ENCODE measurements at places on chromosomes 12 and 14.
A peak's percentile ranks its signal among the peaks of the same experiment; 100 is the strongest.

DNA sequence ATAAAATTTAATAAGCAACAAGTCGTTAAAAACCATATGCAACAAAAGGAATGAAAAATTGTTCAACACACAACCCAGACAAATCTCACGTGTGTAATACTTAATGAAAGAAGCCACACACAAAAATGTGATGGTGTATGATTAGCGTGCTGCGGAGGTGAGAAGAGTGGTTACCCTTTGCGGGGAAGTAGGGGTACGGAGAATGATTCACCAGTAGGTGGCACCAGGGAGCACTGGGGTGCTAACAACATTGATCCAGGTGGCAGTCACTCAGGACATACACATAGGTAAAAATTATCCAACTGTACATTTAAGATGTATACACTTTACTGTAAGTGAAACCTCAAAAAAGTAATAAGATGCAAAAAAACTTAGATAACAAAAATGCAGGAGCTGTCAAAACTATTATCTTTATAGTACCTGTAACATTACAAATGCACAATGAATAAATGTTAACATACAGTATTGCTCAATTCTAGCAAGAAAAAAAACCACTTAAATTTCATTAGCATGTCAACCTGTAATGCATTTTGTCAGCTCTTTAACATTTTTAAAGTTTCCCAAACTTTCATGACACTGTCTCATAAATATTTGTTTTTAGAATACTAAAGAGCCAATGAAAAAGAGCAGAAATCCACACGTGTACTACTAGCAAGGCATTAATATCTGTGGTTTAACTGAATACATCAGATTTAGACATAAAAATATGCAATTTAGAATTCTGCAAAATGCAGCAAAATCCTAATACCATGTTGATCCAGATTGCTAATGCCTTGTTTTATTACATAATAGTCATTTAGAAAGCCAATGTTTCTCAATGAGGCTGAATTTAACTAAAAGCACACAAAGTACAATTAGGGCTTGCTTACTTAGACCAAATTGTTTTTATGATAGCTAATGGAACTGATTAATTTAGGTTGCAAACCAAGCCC is 46.7 kb downstream of the TMCC3 start:
- DNase-seq = no peak

- DNase-seq = peak; percentile 4
These were observed 178.5 kb upstream of the OR4E1 start for GRCh38 chr14:21852061-21852664.

- no peak for DNase-seq
These were observed 122.5 kb upstream of the MAX start for GRCh38 chr14:65224799-65225198.

- no peak for DNase-seq
These were observed 3.7 kb upstream of the SLC15A5 start for GRCh38 chr12:16281157-16281556.

DNA sequence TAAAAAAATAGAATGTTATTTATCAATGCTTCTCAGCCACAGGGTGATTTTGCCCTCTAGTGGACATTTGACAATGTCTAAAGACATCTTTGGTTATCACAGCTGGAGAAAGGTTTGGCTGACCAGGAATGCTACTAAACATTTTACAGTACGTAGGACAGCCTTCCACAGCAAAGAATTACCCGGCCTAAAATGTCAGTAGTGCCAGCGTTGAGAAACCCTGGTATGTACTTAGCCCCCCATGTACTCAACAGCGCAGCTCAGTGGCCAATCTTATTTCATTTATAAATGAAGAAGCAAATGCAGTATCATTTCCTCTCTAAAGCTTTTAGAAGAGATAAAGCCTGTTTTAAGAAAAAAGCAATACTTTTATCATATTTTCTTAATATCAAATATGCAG is 5.8 kb downstream of the MARK3 start:
- DNase-seq = peak; percentile 29

- DNase-seq = no peak
These were observed 37.1 kb upstream of the TC2N start for GRCh38 chr14:91904483-91904882.

- DNase-seq = no peak
These were observed 122.7 kb upstream of the FAR2 start for GRCh38 chr12:29026419-29026818.
